BE2C (cell line): ENCODE measurements at places on chromosomes 7 and 10.

DNA sequence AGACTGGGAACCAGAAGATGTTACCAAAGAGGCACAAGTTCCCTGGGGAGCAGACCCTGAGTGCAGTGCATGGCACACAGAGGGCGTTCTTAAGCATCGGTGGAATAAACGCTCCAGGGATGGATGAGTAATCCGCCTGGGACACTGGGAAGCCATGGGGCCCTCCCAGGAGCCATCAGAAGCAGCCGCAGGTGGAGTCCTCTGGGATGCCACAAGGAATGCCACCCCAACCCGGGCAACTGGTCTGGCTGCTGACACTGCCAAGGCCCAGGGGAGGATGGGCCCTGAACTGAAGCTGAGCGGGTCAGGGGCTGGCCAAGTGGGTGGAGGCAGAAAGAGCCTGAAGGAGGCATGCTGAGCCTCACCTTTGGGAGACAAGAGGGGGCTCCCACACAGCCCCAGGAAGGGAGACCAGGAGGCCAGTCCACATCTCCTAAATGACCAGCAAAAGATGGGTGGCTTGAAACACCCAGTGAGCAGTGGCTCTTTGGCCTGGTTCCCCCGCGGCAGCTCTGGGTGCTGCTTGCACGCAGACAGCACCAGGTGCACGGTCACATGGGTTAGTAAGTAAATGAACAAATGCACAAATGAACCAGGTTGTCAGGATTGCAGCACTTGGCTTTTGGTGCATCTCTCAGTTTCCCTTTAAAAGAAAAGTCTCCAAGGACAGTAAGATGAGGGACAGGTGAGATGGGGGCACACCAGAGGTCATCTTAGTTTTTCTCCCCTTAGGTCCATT, 141.3 kb upstream of the ZMIZ1 start:
- no peak for DNase-seq

DNA sequence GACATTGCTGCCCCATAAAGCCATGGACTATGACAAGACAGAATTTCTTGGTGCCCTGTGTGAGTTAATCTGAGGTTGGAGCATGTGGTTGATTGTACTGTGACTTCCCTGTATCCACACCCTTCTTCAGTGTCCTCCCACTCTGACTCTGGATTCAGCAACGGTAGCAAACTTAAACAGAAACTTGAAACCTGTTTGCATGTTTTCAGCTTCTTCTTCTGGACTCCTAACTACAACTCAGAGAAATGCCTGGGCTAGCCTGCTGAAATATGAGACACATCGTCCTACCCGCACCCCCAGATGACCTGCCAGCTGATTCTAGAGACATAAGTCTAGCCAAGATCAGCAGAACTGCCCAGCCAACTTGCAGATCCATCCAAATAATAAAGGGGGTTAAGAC, 78.4 kb downstream of the IPMK start:
- no peak for DNase-seq

DNA sequence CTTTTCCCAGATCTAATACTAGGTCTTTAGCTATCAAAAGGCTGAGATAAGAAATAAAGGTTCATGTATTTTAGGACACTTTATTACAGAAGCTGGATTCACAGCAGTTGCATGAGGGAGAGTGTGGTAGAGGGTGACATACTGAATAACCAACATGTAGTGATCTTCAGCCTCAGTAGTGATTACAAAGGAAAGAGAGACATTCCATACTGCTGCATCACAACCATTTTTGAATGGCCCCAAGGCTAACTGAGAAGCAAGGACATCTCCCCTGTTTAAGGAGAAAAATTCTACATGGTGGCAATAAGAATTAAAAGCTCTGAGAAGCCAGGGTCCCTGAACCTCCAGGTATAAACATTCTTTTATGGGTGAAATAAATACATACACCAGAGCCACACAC, 35.3 kb downstream of the COG5 start:
- no peak for DNase-seq

GRCh38 chr7:98352621-98353020, 48.3 kb downstream of the BAIAP2L1 start:
- DNase-seq: no peak

DNA sequence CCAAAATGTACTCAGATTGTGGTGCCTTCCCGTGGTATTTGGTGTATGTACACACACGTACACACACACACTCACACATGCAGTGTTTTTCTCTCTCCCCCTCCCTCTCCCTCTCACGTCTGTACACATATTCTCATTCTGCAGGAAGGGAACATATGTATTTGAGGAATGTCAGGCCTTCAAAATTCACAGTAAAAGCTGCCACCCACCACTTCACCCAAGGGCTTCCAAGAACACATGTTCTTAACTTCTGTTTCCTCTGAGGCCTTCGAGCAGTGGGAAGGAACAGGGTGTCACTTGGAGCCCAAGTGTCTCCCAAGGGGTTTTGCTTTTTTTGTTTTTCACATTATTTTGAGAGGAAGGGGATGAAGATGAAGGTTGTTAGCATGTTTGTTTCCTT, 198.9 kb downstream of the TCF7L2 start:
- DNase-seq: no peak

DNA sequence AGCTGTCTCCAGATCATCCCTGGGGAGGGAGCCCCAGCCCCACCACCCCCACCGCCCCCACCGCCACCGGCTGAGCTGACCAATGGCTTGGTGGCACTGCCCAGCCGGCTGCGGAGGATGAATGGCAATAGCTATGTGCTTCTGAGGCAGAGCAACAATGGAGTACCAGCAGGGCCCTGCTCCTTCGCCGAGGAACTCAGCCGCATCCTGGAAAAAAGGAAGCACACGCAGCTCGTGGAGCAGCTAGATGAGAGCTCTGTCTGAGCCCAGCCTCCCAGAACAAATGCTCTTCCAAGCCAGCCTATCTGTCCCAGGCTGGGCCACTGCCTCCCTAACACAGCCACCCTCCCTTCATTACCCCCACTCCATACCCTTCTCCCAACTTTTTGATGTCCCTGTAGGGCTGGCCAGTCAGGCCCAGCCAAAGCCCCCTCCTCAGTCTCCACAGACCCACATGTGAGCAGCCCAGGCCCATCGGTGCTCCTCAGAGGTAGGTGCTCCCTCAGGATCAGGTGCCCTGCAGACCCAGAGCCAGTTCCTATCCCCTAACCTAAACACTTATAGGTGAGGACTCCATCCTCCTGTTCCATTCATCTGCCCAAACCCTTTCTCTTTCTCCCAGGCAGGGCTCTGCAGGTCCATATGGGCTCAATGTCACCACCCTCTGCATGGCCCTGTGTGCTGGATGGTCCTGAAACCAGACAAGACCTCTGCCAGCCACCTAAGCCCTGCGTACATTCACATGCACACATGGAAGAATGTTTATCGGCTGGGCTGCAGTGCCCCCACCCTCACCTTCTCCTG, 3.2 kb downstream of the MRPL43 start:
- no peak for DNase-seq

- no peak for DNase-seq
These were observed 223.5 kb downstream of the PLXNA4 start for GRCh38 chr7:132352800-132353199.

GRCh38 chr7:131835141-131835540, 278.7 kb upstream of the PODXL start:
- DNase-seq: no peak

DNA sequence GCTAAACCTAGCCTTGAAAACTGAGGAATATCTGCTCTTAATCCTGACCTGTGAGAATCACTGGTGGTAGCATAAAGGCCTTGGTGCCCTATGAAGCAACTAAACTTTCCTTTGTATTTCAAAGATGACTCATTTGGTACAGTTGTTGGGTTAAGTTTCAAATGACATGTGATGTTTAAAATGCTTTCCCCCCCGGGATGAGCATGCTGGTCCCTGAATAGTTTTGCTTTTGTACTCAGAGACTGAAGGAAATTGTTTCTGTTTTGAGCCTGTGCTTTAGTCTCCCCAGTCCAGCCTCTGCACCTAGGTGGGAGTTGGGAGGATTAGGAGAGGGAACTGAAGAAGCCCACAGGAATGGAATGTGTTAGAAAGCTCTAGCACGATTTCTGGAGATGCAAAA, 258.9 kb upstream of the NPY start:
- no peak for DNase-seq

DNA sequence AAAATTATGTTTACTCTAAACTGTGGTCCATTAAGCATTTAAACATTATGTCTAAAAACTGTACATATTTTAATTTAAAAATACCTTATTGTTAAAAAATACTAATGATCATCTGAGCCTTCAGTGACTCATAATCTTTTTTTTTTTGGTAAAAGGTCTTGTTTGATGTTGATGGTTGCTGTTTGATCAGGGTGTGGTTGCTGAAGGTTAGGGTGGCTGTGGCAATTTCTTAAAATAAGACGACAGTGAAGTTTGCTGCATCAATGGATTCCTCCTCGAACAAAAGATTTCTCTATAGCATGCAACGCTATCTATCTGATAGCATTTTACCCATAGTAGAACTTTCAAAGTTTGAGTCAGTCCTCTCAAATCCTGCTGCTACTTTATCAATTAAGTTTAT, 180.0 kb upstream of the AHR start:
- DNase-seq: no peak

DNA sequence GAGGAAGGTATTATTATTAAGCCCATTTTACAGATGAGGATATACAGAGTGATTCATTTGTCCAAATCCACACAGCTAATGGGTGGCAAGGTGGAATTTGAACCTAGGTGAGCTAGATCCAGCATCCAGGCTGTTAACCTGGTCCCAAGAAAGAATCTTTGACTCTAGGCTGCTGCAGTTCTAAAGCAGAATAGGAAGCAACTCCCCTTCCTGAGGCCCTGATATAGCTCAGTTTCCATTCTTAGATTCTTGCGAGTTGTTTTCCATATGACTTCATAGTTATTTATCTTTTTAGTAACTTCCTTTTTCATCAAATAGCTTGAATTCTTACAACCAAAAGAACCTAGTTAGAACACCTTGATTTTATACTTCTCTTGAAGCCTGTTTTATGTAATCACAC, 24.1 kb upstream of the ZC3HAV1L start:
- no peak for DNase-seq

DNA sequence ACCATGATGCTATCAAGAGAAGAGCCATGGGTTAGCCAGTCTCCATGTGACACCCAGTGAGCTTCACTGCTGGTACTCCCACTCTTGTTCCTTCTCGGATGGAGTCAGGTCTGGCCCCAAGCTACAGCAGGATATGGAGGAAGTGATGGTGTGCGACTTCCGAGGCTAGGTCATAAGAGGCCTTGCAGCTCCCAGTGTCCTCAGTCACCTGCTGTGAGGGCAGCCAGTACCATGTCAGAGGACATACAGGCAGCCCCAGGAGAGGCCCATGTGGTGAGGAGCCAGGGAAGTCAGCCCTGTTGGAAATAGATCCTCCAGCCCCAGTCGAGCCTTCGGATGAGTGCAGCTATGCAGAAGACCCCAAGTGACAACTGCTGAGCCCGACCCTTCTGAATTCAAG, 237.0 kb downstream of the EBF3 start:
- DNase-seq: no peak

GRCh38 chr7:17912536-17913235, 27.6 kb downstream of the SNX13 start:
- no peak for DNase-seq

DNA sequence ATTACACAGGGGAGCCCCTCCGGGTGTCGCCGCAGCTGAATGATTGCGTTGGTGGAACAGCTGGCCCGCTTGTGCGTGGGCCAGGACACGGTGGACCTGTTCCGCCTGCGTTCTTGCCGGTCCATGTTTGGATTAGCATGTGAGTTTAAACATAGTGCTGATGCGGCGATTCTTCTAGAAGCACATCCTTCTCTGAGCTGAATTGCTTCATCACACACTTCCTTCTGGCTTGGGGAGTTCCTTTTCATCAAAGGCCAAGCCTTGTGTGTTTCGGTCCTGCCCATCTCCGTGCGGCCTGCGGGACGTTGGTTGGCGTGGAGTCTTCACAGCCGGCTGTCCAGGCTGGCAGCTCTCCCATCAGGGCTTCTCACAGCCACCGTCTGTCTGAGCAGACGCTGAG, 45.5 kb upstream of the SLC29A4 start:
- no peak for DNase-seq
